NCI-H2171 treated with DMSO at 0.1 percent for 48 hours (cell line): ENCODE measurements at places on chromosomes 6 and 20.

DNA sequence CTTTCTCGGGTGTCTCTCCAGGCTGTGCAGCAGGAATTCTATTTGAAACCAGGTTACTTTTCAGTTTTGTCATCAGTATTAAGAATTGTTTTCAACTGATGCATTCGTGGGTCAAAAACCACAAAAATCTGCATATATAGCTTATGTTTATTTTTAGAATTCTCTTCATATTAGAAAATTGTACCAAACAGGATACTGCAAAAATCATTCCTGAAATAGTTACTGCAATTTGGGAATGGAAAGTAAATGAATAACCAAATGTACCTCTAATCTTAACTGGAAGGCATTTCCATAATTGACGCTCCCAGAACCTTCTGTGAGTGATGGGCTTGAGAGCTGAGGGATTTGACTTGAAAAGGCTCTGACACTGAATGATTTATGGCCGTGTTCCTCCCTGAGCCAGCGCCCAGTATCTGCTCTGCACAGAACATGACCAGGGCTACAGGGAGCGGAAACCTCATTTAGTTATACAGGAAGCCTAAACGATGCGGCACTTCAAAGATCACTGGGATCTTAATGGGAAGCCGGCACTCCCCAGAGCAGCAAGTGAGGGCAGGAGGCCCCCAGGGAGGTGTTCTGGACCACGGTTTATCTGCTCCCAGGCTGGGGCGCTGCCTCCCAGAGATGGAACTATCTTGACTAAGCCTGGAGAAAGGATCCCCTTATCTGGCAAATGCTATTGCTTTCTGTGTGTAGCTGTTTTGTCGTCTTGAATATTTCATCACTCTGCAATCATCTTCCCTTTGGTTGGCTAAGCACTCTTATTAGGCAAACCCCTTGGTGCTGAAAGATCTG lies 446.0 kb downstream of the QKI start:
- no peak for DNase-seq

DNA sequence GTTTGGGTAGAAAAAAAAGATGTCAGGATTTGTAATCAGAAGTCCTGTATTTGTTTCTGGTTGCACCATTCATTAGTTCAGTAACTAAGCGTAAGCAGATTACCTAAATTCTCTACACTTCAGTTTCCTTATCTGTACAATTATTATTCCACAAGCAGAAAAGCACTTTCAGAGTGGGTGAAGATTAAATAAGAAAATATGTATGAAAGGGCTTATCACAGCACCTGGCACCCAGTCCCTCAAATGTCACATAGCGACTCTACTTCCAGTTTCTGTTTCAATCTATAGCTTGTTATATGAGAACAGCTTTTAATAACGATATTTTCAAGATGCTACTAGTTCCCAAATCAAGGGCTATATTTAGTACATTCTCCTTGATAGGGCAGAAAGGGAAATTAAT lies 31.4 kb downstream of the RGS17 start:
- DNase-seq = no peak

DNA sequence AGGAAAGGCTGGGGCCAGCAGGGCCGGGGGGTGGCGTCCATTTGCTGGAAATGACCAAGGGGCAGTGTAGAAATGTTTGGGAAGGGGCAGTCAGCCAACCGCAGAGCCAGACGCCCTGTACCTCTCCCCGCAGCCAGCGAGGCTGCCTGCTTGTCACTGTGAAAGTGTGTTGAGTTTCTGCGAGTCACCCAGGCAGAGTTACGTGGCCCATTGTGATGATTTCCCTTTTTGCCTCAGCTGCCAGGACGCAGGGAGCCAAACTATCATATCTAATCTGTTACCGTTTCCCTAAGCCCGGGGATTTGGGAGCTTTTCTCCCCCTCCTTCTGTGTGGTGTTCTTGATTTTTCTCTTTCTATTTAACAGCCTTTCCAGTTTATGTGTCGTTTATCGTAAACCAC lies 67.9 kb upstream of the STX16 start:
- no peak for DNase-seq

DNA sequence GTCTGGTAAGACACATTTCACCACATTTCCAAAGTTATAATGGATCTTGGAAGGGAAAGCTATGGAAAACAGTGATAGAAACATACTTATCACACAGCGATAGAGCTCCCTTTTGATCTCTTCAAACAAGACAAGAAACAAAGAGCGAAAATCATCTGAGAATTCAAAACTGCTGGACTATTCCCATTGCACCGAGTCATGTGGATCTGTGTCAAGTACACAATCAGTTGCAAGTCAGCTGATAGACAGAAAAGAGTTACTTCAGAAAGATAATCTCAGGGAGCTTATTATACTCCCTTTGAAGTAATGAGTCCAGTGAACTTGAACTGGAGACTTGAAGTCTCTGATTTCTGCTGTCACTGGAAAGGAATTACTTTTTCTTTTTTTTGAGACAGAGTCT lies 89.7 kb upstream of the GCM1 start:
- no peak for DNase-seq

DNA sequence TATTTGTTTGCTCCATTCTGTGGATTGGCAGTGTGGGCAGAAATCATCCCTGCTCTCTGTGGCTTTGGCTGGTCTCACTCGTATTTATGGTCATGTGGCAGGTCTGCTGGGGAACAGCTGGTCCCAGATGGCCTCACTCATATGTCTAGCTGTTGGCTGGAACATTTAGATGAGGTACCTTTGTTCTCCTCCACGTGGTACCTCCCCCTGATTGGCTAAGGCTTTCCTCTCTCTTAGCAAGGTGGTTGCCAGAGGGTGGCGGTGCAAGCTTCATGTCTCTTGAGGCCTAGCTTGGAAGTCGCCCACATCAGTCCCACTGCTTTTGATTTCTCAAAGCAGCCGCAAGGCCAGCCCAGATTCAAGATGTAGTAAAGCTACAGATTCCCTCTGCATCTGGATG lies 348.5 kb upstream of the BTBD3 start:
- DNase-seq = peak; percentile 76
